Stimulated activated CD4-positive, alpha-beta T cell treated with anti-CD3 and anti-CD28 coated beads, Interleukin-4, amount 100 ng/mL, for 24 hours (primary cell): ENCODE measurements at places on chromosomes 6 and 20.

DNA sequence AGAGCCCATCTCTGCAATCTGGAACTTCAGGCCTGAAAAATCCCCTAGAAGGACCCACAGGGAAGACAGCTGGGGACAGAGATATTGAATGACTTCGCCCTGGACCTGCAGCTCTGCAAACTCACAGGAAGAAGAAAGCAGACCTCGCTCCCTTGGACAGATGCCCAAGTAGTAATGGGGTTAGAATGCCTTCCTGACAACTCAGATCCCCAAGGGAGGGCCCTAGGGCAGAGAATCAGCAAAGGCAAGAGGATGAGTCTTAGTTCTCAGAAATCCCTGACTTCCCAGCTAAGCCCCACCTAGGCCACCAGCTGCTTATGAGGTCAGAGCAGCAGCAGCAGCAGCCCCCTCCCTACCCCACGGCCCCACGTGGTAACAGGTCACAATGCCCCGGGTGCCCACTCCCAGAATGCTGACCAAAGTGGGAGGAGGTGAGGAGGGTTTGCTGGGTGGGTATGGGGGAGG is at the start of gene C20orf141:
TSS of gene C20orf141 (plus strand) at position 401 of the 465 bp plus-strand sequence. CDS start 198 bp downstream, outside the sequence.
- no peak for DNase-seq

GRCh38 chr20:47356526-47357295 is at the start of gene ZMYND8:
ZMYND8 (minus strand) TSS chr20:47356699; CDS start chr20:47356670, 29 bp downstream.
- peak; percentile 95 for DNase-seq

GRCh38 chr6:118744261-118744941 is 93.0 kb upstream of the CEP85L start:
- no peak for DNase-seq

- no peak for DNase-seq
These were observed 54.5 kb downstream of the GINS1 start for GRCh38 chr20:25461786-25462545.

DNA sequence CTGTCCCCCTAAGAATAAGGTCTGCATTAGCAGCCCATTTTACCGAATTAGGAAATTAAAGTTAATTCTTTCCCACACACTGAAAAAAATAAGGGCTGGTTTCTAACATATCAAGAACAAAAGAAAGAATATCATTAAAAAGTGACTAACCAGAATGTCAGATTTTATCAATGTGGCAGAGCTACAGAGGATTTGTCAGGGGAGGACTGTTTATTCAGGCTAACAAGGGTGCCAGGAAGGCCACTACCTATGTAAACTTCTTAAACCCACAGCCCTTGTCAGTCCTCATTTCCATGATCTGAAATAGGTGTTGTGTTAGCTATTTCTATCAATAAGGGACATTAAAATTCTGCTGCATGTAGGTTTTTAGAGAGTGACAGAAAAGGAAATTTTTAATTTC is 76.4 kb downstream of the BACH2 start:
- no peak for DNase-seq

- DNase-seq = no peak
These were observed 144.5 kb upstream of the MCHR2 start for GRCh38 chr6:100138346-100139022.

DNA sequence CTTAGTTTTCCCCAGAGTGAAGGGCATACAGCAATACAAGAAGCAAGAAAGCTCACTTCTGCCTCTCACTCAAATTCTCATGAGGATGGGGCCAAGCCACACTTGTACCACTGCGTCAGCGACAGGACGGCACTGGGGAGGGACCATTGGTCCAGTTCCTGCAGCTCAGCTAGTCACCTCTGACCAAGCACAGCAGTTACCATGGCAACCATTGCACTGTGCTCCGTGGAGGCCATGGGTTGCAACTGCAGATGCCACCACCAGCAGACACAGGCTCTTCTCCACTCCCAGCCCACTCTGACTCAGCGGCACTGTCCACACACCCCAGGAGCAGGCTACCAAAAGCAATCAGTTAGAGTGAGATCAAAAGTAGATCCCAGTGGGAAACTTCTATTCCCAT is 441.1 kb upstream of the ARID1B start:
- DNase-seq = no peak

DNA sequence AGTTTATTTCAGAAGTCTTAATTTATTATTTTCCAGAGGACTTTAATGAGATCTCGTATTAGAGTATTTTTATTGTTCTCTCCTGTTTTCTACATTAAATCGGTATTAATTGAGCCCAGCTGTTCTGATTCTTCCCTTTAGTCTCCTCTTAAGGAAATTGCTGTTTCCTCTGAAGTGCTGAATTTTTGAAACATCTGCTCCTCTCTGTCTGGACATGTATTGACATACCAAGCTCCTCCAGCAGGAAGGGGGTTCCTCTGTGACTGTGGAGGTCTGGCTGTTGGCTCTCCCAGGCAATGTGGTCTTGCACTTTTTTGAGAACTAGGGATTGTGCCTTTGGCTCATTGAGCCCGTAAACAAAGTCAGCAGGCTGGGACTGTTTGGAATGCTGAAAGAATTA is 74.9 kb downstream of the MAP3K4 start:
- DNase-seq = no peak

DNA sequence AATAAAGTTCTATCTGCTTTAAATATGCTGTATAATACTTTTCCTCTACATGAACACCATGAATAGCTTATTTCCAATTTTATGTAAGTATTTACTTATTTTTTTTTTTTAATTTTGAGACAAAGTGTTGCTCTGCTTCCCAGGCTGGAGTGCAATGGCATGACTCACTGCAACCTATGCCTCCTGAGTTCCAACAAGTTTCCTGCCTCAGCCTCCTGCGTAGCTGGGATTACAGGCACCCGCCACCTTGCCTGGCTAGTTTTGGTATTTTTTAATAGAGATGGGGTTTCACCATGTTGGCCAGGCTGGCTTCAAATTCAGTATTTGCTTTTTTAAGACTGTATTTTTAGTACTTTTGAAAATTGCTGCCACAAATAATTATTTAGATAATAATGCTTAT is 1365.9 kb downstream of the GRIK2 start:
- no peak for DNase-seq

- DNase-seq = no peak
These were observed 25.3 kb upstream of the FABP7 start for GRCh38 chr6:122754191-122754731.

DNA sequence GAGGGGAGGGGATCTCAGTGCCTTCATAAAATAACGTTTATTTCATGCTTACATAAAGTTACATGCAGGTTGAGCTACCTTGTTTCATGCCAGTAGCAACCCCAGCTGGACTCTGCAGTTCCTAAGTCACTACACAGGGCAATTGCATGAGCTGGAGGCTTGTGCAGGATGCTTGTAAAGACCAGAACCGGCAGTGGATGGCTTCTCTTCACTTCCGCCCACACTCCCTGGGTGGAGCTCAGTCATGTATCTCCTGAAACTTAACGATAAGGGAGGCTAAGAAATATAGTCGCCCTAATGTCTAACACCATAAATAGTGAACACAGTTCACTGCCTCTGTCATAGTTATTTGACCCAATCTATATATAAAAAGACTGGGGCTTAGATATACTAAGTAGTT is 99.4 kb upstream of the RAB32 start:
- no peak for DNase-seq

GRCh38 chr20:6348908-6349307 is 226.1 kb upstream of the FERMT1 start:
- no peak for DNase-seq

DNA sequence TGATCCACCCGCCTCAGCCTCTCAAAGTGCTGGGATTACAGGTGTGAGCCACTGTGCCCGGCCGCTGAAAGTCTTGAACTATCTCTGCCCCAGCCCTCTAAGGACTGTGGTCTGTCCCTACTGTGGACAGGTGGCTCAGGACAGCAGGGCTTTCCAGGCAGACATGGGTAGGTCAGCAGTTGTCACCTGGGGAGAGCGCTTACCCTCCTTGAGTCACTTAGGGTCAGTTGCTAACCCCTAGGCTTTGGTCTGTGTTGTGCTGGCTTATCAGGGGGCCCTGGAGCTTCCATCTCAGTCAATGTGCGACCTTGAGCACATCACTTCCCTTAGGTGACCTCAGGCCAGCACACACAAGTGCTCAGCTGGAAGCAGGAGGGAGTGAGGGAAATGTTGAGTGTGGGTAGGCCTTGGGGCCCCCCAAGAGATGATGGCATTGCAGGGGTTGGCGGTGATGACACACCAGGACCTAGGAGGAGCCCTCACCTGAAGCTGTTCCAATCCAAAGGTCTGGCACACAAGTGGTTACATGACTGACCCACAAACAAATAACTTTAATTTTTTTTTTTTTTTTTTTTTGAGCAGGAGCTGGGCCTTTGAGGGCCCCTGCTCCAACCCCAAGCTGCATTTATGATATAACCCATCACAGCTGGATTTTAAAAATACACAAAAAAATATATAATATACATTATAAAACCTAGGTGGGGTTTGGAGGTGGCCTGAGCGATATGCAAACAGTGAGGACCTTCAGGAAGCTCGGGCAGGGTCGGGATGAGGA is 5.1 kb downstream of the RPL10A start:
- no peak for DNase-seq

- peak; percentile 65 for DNase-seq
These were observed 170.2 kb downstream of the NFATC2 start for GRCh38 chr20:51372176-51372803.

- no peak for DNase-seq
These were observed 2.1 kb upstream of the PPP1R18 start for GRCh38 chr6:30688569-30688968.

- no peak for DNase-seq
These were observed 230.6 kb downstream of the NRN1 start for GRCh38 chr6:5776104-5776503.

DNA sequence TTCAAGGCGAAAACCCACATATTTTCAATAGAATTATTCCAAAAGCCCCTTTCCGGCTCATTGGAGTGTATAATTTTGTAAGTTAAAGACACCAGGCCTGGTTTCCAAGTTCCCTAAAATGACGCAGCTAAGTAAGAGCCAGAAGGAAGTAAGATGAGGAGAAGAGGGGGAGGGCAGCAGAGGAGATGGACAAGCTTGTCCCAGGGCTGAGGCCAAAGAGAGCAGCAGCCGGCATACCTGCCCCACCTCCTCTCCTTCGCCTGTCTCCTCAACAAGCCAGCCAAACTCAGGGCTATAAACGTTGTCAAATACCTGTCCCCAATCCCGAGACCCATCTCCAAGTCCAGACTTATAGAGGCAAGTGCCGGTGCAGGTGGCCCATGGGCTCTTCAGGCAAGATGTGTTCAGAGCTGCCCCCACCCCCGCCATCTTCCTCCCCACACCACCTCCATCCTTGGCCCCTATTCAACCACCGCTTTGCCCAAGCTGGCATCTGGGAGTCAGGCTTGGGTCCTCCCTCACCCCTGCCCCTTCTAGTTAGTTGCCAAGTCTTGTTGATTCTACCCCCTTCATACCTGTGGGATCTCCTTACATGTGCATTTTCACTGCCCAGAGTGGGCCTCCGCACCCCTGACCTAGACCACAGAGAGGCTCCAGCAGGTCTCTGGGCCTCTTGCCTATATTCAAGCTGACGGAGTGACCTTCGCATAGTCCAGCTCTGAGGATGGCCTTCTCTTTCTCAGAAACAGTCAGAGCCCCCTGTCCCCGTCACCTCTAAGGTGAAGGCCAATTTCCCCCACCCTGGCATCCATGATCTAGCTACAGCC is 75.7 kb upstream of the SIRPA start:
- no peak for DNase-seq
